ENCODE measurements at places on chromosomes 6 and 20. TPM values are rescaled to one million over a fixed set of nuclear protein-coding genes. Genes with fewer than 3 reads are reported as not detected.

DNA sequence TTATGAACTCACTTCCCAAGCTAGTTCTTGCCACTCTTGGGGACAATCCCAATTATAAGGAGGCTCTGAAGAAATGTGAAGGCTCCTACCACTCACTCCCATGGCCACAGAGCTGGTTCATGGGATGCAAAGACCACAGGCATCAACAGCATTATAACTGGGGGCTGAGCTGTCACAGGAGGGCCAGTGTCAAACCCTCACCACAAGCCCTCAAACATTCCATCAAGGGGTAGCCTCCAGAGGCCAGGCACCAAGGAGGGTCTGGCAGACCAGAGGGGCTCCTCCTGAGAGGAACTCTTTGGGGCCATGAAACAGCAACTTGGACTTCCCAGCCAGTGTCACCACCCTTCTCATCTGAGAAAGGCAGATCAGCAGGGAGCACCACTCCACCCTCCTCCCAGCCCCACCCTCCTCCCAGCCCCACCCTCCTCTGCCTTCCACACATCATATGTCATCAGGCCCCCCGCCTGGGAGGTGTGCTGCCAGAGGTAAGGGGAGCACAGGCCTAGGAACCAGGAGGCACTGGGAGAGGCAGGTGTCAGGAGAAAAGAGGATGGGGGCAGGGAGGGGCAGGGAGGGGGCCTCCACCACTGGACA is 1.2 kb upstream of the TSPO2 start:
- no peak overlapping the region for H3K27ac ChIP-seq
- no peak overlapping the region for H3K4me3 ChIP-seq
- no peak for DNase-seq
- no peaks in the 10 kb centered on the region for H3K27me3 ChIP-seq

The PPP1R3D gene
- 5.1 TPM for total RNA-seq

DNA sequence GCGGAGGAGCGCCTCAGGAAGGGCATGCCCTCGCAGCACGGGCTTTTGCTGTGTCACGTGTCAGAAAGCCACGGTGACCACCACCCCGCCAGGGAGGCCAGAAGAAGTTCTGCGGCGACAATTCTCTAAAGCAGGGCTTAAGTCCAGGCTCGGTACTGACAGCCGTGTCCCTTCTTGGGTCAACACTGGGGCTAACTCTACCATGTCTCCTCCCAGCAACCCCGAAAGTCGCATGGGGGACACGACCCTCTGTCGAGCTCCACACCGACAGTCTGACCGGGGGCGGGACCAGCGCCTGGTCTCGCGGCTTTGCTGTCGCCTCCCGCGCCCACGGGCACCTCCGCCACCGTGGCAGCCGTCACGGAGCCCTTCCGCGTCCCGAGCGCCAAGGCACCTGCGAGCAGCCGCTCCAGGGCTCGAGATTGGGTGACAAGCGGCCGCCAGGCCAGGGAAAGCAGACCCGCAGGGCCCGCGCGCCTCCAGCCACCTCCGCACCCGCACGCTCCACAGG is 534 bp downstream of the NANP start:
- H3K4me3 ChIP-seq: peak overlapping the region; percentile 69
- H3K27ac ChIP-seq: no peak overlapping the region
- no peaks in the 10 kb centered on the region for H3K27me3 ChIP-seq
- H3K4me1 ChIP-seq: peaks cover 19% of the 10 kb centered on the region
- DNase-seq: no peak

DNA sequence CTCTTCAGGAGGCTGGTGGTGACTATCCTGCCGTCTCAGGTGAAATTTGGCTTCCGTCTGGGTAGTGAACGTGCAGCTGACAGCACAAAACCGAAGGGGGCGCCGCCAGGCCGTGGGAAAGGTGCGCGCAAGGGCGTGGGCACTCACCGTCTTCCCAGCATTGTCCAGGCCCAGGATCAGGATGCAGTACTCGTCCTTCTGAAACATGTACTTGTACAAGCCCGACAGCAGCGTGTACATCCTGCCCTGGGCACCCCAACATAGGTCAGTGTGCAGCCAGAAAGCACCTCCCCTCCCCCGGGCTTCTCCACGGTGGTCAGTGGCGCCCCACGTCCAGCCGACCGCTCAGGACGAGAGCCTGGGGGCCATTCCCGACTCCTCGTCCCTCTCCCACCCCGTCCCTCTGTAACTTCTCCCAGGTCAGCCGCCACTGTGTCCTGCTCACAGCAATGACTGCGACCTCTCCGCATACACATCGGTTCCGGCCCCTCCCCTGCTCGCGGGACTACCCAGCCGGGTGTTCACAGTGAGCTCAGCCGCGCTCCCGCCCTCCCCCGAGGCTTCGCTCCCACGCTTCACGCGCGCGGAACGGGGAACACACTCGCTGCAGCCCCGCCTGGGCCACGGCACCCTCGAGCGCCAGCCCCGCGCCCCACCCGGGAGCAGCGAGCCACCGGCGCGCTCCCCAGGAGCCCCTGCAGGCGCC is 771 bp downstream of the ARFRP1 start:
- H3K4me1 ChIP-seq: peaks cover 44% of the 10 kb centered on the region
- H3K4me3 ChIP-seq: peak overlapping the region; percentile 76
- peak; percentile 61 for DNase-seq
- H3K27me3 ChIP-seq: no peaks in the 10 kb centered on the region
- H3K27ac ChIP-seq: peak overlapping the region; percentile 17

- H3K4me1 ChIP-seq: no peaks in the 10 kb centered on the region
- no peak overlapping the region for H3K27ac ChIP-seq
- no peaks in the 10 kb centered on the region for H3K27me3 ChIP-seq
- DNase-seq: no peak
- H3K36me3 ChIP-seq: no peaks in the 10 kb centered on the region
- no peak overlapping the region for H3K4me3 ChIP-seq
These were observed 257.8 kb upstream of the KCNQ5 start for GRCh38 chr6:72363844-72364740.
